ENCODE measurements at places on chromosomes 6 and 20.

GRCh38 chr6:43983632-43984031 lies 143.6 kb downstream of the MRPL14 start:
- DNase-seq: no peak

DNA sequence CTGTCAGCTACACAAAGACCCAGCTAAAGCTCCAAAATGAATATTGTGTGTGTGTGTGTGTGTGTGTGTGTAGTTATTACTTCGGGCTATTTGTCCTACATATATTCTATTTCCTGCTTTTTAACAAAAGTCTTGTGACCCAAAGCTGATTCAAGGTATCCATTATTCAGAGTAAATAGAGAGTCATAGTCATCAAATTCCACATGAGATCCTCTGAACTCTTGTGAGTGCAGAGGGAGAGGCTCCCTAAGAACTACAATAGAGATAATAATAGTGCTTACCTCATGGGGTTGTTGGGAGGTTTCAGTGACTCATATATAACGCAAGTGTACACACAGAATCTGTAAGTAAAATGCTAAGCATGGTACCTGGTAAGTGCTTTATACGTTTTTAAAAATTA lies 95.6 kb upstream of the SHLD1 start:
- peak; percentile 98 for DNase-seq

- DNase-seq: peak; percentile 98
These were observed 343.0 kb downstream of the CDKAL1 start for GRCh38 chr6:20877008-20877937.

DNA sequence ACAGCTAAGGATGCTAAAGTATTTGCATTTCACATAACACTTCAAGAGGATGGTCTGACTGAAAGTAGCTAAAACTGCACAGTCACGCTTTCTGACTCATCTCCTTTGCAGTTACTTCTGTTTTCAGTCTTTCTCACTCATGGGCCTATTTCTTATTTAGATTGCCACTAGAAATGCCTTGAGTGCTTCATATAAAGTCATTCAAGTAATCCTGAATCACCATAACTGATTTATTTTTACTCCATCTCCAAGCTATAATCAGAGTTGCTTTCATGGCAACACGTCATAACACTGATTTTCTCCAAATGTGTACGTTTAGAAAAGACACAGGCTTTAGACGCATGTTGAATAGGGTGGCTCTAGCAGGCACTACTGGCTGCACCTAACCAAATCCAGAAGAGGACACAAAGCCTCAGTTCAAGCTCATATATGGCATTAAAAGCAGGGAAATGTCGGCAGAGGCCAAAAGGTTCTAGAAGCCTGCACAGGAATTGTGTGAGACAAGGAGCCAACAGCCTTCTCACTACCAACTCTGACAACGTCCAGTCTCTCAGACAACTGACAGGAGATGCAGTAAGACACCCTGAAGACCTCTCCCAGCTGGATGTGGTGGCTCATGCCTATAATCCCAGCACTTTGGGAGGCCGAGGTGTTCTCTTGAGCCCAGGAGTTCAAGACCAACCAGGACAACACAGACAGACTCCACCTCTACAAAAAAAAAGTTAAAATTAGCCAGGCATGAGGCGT lies 64.1 kb upstream of the BEND6 start:
- peak; percentile 30 for DNase-seq

Measured in kidney capillary endothelial cell (primary cell).